ENCODE measurements at places on chromosomes 2 and 18.

GRCh38 chr18:6221602-6222014 is 193.1 kb downstream of the L3MBTL4 start:
- no peak for DNase-seq

- DNase-seq: no peak
These were observed 24.1 kb downstream of the GATA6 start for GRCh38 chr18:22193466-22193865.

- no peak for DNase-seq
These were observed 308.7 kb upstream of the SALL3 start for GRCh38 chr18:78670778-78671391.

GRCh38 chr2:105487142-105488069 is 88.6 kb upstream of the FHL2 start:
- DNase-seq: no peak

DNA sequence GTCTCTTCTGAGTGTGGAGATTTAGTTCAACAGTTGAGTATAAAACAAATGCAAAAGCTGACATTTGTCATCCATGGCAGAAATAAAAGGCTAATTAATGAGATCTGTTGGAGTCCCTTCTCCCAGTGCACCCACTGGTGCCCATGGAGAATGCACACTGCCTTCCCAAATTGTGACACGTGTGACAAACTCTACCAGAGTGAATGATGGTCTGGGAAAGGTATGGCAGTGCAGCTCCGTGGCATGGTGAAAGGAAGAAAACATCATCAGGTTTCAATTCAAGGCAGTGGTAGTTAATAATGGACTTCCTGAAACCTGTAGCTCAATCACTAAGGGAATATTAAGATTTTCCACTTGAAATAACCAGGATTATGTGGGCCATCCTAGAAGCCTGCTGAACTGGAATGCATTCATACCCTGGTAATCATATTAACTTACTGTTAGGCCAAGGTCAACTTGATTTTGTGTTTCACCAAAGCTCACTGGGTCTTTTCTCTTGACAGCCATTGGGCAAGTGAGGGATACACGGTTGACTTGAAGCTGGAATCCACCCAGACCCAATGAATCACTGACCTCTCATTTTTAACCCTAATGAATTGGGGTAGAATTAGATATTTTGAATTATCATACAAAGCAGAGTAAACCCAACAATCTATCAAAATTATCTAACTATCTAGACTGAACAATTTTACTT is 167.6 kb downstream of the AFF3 start:
- DNase-seq: no peak

DNA sequence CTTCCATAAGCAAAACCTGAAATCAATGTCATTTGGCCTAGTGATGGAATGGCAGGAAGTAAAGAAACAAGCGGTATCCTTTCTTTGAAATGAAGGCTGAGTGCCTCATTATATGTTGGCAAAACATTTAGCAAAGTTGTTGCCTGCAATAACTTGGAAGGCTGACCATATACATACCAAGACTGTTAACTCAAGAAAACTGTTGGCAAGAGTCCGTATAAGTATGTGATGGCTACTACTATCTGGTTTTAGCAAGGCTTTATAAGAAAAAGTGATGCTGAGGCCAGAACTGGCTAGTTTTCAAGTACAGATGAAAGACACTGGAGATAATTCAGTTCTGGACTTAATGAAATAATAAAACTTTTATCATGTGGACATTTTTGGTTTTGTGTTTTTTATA is 356.2 kb downstream of the ZNF521 start:
- DNase-seq: no peak

- DNase-seq: no peak
These were observed 59.8 kb downstream of the MEMO1 start for GRCh38 chr2:31950946-31951562.

DNA sequence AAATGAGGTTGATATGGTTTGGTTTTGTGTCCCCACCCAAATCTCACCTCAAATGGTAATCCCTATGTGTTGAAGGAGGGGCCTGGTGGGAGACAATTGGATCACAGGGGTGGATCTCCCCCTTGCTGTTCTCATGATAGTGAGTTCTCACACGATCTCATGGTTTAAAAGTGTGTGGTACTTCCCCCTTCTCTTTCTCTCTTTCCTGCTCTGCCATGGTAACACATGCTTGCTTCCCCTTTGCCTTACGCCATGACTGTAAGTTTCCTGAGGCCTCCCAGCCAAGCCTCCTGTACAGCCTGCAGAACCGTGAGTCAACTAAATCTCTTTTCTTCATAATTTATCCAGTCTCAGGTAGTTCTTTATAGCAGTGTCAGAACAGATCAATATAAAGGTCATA is 24.7 kb upstream of the FAM124B start:
- no peak for DNase-seq

GRCh38 chr2:55047677-55048299 is 2.5 kb downstream of the RTN4 start:
- DNase-seq: no peak

- DNase-seq: no peak
These were observed 3.4 kb downstream of the FZD7 start for GRCh38 chr2:202037086-202037485.

DNA sequence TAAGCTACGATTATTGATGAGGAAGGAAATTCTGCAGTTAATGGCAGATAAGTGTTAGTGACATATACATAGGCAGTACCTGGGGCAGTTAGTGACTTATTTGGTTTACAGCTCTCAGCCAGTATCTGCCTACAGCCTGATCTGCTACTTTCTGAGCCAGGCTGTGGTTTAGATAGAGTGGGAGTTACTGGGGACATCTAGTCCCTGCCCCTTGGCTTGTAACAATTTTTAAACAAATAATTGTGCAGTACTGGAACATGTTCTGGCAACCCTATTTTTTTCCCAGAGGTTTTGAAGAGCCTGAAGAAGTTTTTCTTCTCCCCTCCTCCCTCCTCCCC is 2.3 kb downstream of the KIF5C start:
- DNase-seq: no peak

- DNase-seq: no peak
These were observed 263.5 kb upstream of the HDAC4 start for GRCh38 chr2:239664216-239664810.

DNA sequence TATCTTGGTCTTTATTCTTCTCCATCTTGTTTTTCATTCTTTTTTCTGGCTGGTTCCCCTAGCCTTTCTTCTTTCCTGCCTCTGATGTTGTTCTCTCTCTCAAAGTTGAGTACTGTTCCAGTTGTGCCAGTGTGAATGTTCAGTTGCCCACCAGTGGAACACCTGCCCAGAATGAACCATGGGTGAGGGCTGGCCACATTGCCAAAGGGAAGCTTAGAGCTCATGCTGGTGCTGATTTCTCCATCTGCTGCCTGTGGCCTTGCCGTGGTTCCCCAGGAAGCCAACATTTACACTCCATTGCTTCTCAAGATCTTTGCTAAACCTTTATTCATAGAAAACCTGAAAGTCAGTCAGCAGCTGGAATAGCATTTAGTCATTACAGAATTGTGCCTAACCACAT is 99.1 kb upstream of the MC2R start:
- no peak for DNase-seq

DNA sequence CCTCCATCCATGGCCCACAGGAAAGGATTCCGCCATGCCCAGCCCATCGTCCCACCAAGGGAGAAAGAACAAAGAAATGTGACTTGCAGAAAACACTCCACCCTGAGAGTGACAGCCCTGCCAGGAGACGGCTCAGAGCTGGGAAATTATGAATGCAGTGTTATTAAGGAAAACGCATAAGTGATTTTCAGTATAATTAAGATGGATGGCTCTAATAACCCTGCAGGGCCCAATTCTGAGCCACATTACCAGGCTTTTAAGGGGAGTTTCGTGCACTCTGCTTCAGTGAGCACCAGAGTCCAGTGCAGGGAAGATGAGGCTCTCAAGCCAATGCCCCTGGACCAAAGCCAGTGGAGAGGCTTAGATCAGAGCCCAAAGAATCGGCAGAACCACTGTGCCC is 10.6 kb upstream of the TEX51 start:
- no peak for DNase-seq

GRCh38 chr18:11872479-11873136 is 21.4 kb downstream of the CHMP1B start:
- DNase-seq: no peak
